ENCODE measurements at places on chromosomes 1 and 21. TPM values are rescaled to one million over a fixed set of nuclear protein-coding genes. Genes with fewer than 3 reads are reported as not detected.

CD55 gene
- total RNA-seq, result 18.7 TPM

GRCh38 chr1:207054491-207054890 lies 1.4 kb downstream of the PFKFB2 start:
- no peak for DNase-seq

- peak; percentile 5 for DNase-seq
Measured at GRCh38 chr1:197519741-197520334, 251.8 kb downstream of the CRB1 start.

GRCh38 chr1:69898403-69898947 lies 306.9 kb downstream of the LRRC40 start:
- no peak for DNase-seq

RSPO1 gene
- total RNA-seq, result not detected
